ENCODE measurements at places on chromosomes 1 and 21.
A peak's percentile ranks its signal among the peaks of the same experiment; 100 is the strongest.

GRCh38 chr1:117339866-117340700 lies 27.2 kb upstream of the MAN1A2 start:
- peak; percentile 23 for DNase-seq

GRCh38 chr1:114352797-114353196 lies 158.2 kb downstream of the TRIM33 start:
- DNase-seq, result no peak

DNA sequence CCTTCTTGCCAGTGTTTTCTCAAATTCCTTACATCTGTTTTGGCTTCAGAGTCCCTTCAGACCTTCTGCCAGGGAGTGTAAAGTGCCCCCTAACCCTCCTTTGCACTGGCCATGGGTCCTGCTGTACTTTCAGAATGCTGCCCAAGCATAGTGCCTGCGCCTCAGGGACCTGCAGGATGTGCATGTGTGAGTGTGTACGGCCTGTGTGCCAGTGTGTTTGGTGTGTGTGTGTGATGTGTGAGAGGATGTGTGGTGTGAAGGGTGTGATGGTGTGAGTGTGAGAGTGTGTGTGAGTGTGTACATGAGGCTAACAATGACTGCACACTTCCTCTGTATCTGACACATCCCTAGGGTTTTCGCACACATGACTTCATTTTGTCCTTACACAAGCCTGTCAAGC lies 265.8 kb upstream of the RAB4A start:
- no peak for DNase-seq

DNA sequence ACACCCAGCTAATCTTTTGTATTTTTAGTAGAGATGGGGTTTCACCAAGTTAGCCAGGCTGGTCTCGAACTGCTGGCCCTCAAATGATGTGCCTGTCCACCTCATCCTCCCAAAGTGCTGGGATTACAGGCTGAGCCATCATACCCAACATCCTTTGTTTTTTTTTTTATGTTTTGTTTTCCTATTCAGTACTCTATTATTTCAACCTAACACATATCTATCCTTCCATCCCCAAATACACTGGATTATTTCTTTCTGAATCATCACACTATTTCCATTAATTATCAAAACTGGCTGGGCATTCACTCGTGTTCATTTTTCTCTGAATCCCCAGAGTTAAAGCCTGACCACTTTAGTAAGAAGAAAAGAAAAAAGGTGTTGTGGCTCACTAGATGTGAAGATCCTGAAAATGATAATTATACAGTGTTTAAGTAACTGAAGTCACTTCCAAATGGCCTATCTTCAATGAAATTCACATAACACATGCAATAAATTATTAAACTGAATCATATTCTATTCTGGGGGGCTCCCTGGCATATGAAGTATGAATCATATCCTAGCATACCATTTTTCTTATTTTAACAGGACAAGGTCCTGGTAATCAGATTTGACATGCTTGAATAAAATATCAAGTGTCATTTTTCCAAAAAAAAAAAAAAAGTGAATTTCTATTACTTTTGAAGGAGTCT lies 1754.2 kb downstream of the BRINP3 start:
- DNase-seq, result no peak

DNA sequence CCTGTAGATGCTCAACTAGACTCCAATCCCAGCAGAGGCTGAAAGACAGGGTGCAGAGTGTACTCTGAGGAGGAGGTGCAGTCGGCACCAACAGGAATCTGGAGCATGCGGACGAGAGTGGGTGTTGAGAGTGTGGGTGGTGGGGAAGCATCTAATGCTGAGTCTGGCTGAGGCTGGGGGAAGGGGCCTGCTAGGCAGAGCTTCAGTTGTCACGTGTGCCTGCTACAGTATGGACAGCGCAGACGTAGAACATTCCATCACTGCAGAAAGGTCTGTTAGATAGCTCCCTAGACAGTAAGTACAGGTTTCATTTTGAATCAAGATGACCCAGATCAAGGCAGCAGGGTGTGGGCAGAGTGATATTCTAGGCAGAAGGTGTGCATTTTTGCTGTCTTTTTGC lies 23.1 kb downstream of the SNAP47 start:
- no peak for DNase-seq

DNA sequence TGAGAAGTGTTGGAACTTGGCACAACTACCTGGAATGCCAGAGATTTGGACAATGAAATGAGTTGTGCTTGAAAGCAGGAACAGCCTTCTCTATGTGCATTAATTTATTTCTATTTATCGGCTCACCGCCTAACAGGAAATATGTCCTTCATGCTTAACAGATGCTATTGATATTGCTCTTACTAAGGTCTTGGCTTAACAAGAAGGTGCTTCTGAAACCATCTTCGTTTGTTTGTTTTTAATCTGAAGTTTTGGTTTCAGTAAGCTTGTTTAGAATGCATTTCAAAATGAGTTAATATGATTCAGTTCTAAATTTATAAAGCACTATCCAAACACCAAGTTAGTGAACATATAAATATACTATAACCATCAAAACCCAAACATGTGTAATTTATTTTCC lies 898.3 kb upstream of the B3GALT2 start:
- no peak for DNase-seq

- peak; percentile 92 for DNase-seq
These were observed at the start of gene NES for GRCh38 chr1:156676820-156677615. TSS of gene NES (minus strand) at chr1:156677407. CDS start at chr1:156677264, 143 bp downstream.

- peak; percentile 73 for DNase-seq
These were observed 11.1 kb upstream of the ARHGEF2 start for GRCh38 chr1:155989242-155990004.

- no peak for DNase-seq
These were observed 31.7 kb upstream of the ADARB1 start for GRCh38 chr21:45042664-45043161.

DNA sequence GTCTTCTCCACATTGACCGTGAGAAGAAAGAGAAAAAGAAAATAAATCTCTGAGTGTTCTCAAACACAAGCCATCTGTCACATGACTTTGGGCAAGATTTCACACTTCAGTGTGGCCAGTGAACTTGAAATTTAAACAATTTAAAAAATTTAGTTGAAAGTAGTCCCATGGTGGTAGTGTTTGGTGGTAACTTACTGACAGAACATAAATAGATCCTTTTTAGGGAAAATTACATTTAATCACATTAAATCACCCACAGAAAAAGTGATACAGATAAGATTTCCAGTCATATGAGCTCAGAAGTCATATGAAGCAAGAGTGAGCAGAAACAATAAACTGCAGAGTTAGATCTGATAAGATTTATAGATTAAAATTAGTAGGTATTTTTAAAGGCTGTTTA lies 31.9 kb upstream of the SGIP1 start:
- DNase-seq, result no peak

DNA sequence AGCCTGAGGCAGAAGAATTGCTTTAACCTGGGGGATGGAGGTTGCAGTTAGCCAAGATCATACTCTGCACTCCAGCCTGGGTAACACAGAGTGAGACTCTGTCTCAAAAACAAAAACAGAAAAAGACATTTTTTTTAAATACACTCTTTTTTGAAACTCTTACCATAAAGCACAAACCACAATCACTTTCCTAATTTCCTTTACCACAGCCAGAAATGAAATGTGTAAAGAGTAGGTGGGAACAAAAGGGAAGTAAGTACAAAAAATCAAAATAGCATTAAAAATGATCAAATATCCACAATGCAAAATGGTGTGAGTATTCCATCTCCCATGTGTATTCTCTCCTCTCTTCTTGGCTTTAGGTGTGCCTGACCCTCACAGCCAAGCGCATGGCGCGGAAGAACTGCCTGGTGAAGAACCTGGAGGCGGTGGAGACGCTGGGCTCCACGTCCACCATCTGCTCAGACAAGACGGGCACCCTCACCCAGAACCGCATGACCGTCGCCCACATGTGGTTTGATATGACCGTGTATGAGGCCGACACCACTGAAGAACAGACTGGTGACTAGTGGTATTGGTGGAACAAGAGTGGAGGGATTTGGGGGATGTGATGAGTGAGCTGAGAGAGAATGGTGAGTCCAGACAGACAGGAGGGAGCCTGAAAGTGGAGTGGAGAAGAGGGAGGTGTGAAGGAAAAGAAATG lies 14.9 kb downstream of the ATP1A4 start:
- DNase-seq, result no peak

DNA sequence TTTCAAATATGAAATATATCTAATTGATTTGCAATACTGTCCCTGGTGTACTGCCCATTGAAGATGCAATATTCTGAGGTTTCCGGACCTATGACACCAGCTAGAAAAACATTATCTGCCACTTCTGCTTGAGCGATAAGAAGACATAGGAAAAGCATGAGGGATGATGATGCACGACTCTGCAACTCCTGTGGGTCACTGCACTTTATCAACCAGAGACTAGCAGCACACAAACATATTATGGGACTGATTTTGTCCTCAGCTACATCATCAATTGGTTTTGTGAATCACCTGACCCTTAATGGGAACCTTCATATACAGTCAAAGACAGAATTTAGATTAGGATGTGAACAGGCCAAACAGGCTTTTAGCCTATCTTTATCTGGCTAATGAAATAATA lies 13.8 kb upstream of the KCNA3 start:
- no peak for DNase-seq

DNA sequence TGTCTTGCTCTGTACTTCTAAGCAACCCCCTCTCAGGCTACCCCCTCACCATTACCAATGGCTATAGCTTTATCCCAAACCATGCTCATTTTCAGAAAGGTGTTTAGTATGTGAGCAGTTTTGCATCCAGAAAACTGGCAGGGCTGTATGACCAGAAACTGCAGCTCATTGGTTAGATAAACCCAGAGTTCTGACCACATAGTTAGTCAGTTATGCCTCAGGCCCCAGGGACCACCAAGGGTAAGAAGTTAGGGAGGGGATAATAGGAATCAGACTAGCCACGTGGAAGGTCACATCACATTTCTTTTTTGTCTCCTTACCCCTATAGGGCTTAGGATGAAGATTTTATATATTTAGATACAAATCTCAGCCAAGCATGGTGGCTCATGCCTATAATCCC lies 1.2 kb downstream of the ITGA10 start:
- DNase-seq, result no peak

DNA sequence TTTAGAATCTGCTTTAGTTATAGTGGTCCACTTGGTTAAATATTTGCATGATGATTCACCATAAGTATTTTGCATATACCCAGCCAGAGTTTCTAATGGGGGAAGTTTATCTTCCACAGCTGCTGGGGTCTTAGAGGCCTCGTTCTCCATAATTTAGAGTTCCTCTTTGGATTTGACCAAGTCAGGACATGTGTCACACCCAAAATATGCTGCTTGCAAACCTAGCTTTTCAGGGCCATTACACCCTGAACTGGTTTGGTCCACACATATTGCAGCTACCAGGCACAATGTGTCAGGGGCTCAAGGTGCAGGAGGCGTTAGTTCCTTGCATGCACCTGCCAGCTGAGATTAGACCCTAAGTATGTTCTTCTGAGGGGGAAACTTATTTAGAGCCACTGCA lies 17.1 kb upstream of the FMO4 start:
- no peak for DNase-seq

- DNase-seq, result no peak
These were observed 148.9 kb upstream of the ZNF648 start for GRCh38 chr1:182210417-182210816.

- DNase-seq, result peak; percentile 31
These were observed 20.8 kb upstream of the GBP1 start for GRCh38 chr1:89085781-89086180.

- peak; percentile 81 for DNase-seq
These were observed 285.3 kb downstream of the CAMTA1 start for GRCh38 chr1:7070389-7071029.

DNA sequence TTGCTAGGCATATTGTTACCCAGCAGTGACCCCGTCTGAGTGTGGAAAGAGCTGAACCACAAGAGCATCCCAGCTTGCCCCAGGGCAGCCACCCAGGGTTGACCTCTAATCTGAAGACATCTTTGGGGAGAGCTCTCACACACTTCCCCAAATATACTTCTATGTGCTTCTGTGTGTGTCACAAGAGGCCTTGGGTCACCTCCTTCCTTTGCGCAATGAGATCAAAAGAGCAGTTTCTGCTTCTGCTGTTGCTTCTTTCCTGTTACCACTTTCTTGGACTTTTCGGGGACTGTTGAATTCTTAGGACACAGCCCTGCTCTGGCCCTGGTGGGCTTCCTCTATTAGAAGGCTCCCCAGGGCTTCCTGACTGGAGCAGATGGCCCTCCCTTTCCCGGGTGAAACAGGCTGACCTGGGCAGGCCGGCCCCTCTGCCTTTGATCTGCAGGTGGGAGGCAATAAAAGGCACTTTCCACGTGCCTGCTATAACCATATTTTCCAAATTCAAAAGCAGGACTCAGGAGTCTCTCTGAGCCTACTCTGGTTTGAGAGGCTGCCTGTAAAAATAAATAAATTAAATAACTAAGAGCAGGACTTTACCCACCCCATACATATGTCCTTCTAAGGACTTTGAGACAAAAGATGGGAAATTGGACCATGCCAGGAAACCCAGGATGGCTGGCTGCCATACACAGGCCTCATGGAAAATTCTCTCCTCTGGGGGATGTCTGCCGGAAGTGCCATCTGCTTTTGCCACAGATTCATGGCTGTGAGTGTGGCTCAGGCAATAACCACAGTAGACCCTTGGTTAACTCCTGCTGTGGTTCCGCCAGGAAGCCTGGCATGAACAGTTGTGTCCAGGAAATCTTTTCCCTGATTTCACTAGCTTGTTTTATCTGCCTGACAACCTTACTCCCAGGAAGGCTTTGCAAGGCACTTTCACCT lies 28.3 kb upstream of the RCSD1 start:
- no peak for DNase-seq

DNA sequence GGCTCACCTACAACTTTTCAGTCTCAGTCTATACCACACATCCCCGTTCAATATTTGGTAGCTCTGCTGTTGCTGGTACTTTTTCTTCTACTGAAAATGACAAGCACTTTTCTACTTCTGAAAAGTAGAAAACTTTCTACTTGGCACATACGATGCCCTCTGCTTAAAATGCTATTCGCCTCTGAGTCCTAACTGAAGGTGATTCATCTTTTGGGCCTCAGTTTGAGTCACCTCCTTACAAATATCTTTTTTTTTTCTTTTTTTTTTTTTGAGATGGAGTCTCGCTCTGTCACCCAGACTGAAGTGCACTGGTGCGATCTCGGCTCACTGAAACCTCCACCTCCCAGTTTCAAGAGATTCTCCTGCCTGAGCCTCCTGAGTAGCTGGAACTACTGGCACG lies 136.0 kb upstream of the CYYR1 start:
- no peak for DNase-seq

DNA sequence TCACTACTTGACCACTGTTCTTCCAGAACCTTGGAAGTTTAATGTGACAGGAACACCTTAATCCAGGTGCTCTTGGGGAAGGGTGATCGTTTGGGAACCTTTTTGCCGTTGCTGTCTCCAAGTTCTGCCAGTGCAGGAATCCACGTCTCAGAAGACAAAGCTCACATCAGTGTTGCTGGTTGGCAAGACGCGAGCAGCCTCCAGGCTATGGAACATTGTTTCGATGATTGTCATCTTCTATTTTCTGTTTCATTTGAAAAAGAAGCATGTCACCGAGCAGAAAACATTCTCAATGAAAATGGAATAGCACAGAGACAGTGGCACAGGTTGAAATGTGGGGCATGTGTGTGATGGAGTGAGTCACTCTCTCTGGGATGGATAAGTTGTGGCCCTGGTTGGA lies 11.7 kb downstream of the STUM start:
- DNase-seq, result no peak

- DNase-seq, result no peak
These were observed 6.8 kb upstream of the NFYC start for GRCh38 chr1:40684669-40685068.

- no peak for DNase-seq
These were observed 18.9 kb downstream of the UBE4B start for GRCh38 chr1:10051656-10052055.
